ENCODE measurements at places on chromosomes 1 and 21. TPM values are rescaled to one million over a fixed set of nuclear protein-coding genes. Genes with fewer than 3 reads are reported as not detected.

Gene ANGPTL7
- not detected for total RNA-seq

Gene TLR5
- total RNA-seq, result 0.32 TPM

Gene GPBP1L1
- 93.7 TPM for total RNA-seq

Gene PRCC
- 43.3 TPM for total RNA-seq

Gene CFAP74
- total RNA-seq, result 0.07 TPM

Gene RPTN
- 0.07 TPM for total RNA-seq

Gene IVL
- total RNA-seq, result 2.1 TPM
